NCI-H1417 treated with DMSO at 0.1 percent for 48 hours (cell line): ENCODE measurements at places on chromosomes 3 and 15.

- DNase-seq, result no peak
These were observed 304.1 kb downstream of the UNC13C start for GRCh38 chr15:54282228-54282836.

- no peak for DNase-seq
These were observed 109.6 kb upstream of the ABI3BP start for GRCh38 chr3:101102678-101103296.

- DNase-seq, result no peak
These were observed 476.7 kb upstream of the CBLB start for GRCh38 chr3:106345353-106346027.

- no peak for DNase-seq
These were observed 63.7 kb upstream of the DAZL start for GRCh38 chr3:16668776-16669545.

DNA sequence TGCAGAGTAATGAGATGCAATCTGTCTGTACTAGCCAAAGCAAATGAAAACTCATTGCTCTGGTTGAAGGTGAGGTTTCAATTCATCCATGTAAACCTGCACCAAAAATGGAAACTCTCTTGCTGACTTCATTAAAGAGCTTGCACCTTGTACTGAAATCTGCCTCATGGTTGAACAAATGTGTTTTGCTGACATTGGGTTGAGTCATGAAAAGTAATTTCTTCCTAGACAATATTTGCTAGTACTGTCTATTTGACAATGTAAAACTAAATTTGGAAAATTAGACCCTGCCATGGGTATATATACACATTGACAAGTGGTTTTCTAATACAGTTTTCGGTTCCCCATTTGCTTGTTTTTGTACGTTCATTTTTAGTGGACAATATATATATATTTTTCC lies 33.3 kb downstream of the RYR3 start:
- DNase-seq, result no peak

- no peak for DNase-seq
These were observed 476.5 kb upstream of the WNT5A start for GRCh38 chr3:55963601-55964000.
